ENCODE measurements at places on chromosomes 6 and 20. TPM values are rescaled to one million over a fixed set of nuclear protein-coding genes. Genes with fewer than 3 reads are reported as not detected.

- H3K27me3 ChIP-seq = no peaks in the 10 kb centered on the region
- no peak overlapping the region for H3K4me3 ChIP-seq
- DNase-seq = no peak
- no peak overlapping the region for H3K27ac ChIP-seq
Measured at GRCh38 chr6:22966691-22967422, 397.5 kb downstream of the HDGFL1 start.

HDAC2 gene
- total RNA-seq = 65.6 TPM

OR12D3 gene
- not detected for total RNA-seq

DNA sequence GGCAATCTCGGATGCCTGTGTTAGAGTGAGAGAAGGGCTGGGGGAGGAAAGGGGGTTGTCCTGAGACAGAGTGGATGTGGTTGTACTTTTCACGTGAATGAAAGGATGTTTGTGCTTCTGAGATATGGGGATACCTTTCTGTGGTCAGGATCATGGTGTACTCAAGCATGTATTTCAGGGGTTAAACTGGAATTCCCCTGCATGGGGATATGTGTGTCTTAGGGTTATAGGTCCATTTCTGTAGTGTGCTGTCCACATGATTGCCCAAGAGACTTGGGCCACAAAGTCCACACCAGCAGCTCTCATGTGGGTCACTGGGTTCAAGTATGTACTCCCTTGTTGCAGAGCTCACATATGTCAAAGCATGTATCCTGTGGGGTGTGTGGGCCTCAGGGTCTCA is 10.5 kb downstream of the SYNGAP1 start:
- no peaks in the 10 kb centered on the region for H3K4me1 ChIP-seq
- H3K36me3 ChIP-seq = peaks cover 3% of the 10 kb centered on the region
- H3K27me3 ChIP-seq = no peaks in the 10 kb centered on the region
- no peak overlapping the region for H3K4me3 ChIP-seq

TBCC gene
- 30.6 TPM for total RNA-seq

MOXD1 gene
- 9.4 TPM for total RNA-seq

ZNF311 gene
- 0.99 TPM for total RNA-seq

RHAG gene
- total RNA-seq = 1.4 TPM

ZNF165 gene
- total RNA-seq = 0.28 TPM

DNA sequence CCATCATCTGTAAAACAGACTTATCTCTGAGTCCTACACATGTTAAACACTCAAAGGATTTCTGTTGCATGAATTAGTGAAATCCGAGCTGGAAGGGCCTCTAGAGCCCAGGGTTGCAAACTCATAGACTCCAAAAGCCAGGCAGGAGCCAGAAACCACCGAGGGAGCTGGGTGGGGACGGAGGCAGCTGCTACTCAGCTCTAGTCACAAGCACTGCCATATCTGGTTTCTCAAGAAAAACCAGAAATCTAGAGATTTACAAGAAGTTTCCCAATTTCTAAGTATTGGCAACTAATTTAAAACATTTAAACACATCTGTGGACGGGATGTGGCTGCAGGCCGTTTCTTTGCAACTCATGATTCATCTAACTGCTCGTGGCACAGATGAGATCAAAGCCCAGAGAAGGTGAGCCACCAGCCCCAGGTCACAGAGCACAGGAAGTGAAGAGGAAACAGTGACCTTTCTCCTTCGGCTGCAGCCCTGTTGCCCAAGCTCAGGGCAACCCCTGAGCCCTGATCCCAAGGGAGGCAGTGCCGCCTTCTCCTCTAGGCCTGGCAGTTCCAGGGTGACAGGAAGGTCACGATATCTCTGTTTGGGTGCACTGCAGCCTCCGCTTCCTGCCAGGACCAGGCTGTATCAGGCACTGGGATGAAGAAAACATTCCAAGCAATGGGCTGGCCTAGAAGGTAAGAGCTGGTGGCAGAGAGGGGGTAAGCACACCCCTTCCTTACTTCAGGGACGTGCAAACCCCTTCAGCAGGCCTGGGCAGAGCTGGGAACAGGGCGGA is 26.4 kb upstream of the PTGIS start:
- DNase-seq = peak; percentile 92
- H3K27me3 ChIP-seq = no peaks in the 10 kb centered on the region
- H3K4me1 ChIP-seq = peaks cover 6% of the 10 kb centered on the region
- H3K36me3 ChIP-seq = no peaks in the 10 kb centered on the region
- H3K4me3 ChIP-seq = no peak overlapping the region

RRAGD gene
- total RNA-seq = 11.8 TPM

ZSCAN26 gene
- 29.4 TPM for total RNA-seq

- no peak overlapping the region for H3K27ac ChIP-seq
- H3K27me3 ChIP-seq = no peaks in the 10 kb centered on the region
- no peak overlapping the region for H3K4me3 ChIP-seq
Measured at GRCh38 chr6:99092461-99092860, 144.7 kb upstream of the FBXL4 start.

- peaks cover 34% of the 10 kb centered on the region for H3K4me1 ChIP-seq
- H3K36me3 ChIP-seq = peaks cover 11% of the 10 kb centered on the region
- H3K27me3 ChIP-seq = no peaks in the 10 kb centered on the region
- H3K27ac ChIP-seq = no peak overlapping the region
Measured at GRCh38 chr20:31705598-31706597, 16.8 kb downstream of the BCL2L1 start.

DNA sequence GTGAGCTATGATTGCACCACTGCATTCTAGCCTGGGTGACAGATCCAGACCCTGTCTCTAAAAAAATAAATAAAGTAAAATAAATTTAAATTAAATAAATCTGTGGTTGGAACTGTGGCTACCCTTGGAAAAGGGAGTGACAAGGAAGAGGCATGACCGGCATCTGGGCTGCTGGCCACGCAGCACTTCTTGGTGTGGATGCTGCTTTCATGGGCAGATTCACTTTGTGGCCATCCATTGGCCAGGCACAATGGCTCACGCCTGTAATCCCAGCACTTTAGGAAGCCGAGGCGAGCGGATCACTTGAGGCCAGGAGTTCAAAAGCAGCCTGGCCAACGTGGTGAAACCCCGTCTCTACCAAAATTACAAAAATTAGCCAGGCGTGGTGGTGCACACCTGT is 16.1 kb downstream of the EBF4 start:
- DNase-seq = no peak
- H3K27ac ChIP-seq = no peak overlapping the region
- no peaks in the 10 kb centered on the region for H3K4me1 ChIP-seq
- H3K4me3 ChIP-seq = no peak overlapping the region
- no peaks in the 10 kb centered on the region for H3K36me3 ChIP-seq
- no peaks in the 10 kb centered on the region for H3K27me3 ChIP-seq

DNA sequence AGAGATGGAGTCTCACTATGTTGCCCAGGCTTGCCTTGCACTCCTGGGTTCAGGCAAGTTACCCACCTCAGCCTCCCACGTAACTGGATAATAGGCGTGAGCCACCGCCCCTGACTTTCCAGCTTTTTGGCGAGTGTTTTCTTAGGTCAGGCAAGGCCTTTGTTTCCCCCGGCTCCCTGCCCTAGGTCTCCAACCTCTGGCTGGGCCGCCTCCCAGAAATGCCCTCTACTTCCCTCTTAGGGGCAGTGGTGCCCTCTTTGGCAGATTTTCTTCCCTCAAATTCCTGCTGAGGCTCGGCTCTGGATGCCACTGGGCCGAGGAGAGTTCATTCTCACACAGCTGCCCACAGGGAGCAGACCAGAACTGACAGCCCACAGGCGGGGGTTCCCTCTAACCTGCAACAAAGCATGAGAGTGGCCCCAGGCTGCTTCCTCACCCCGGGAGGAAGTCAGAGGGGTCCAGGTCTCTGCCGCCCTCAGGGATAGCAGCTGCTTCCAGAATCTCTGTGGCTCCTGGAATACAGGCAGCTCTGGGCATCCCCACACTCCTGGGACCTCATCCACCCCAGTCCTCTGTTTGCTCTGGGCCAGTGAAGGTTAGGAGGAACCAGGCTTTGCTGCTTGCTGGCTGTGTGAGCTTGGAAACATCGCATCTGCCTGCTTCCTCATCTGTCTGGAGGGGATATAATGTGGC is 56.5 kb downstream of the TCP11 start:
- H3K4me3 ChIP-seq = no peak overlapping the region

GRCh38 chr6:78436335-78436734 is 431.0 kb upstream of the IRAK1BP1 start:
- H3K27ac ChIP-seq = no peak overlapping the region
- no peak for DNase-seq
- H3K27me3 ChIP-seq = no peaks in the 10 kb centered on the region
- no peaks in the 10 kb centered on the region for H3K36me3 ChIP-seq
- no peaks in the 10 kb centered on the region for H3K4me1 ChIP-seq
- H3K4me3 ChIP-seq = no peak overlapping the region

PNPLA1 gene
- total RNA-seq = not detected

- H3K27ac ChIP-seq = no peak overlapping the region
- no peak overlapping the region for H3K4me3 ChIP-seq
- H3K4me1 ChIP-seq = no peaks in the 10 kb centered on the region
- DNase-seq = no peak
- no peaks in the 10 kb centered on the region for H3K36me3 ChIP-seq
Measured at GRCh38 chr6:41147917-41148316, 6.2 kb downstream of the TREML1 start.

HLA-DRA gene
- total RNA-seq = 119 TPM

DLL1 gene
- total RNA-seq = 1.1 TPM

DNA sequence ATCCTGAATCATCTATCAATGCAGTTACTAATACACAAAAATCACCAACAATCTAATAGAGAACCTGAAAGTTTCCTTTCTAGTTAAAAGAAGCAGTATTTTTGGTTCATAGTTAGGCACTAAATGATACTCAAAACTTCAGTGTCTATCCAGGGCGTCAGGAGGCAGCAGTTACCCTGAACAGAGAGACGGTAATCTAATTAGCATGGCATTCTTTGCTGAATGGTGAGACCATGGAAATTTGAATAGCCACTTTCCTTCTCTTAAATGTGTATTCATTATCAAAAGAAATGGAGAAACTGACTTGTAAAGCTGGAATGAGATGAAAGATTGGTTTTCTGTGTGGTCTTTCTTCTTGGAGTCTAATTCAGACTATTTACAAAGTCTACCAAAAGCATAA is 146.6 kb upstream of the BMP5 start:
- no peaks in the 10 kb centered on the region for H3K36me3 ChIP-seq
- DNase-seq = no peak
- H3K27me3 ChIP-seq = no peaks in the 10 kb centered on the region
- H3K27ac ChIP-seq = no peak overlapping the region

GRCh38 chr20:38842026-38842425 is 36.5 kb downstream of the PPP1R16B start:
- no peak overlapping the region for H3K27ac ChIP-seq
- H3K4me3 ChIP-seq = no peak overlapping the region
- H3K4me1 ChIP-seq = no peaks in the 10 kb centered on the region

DNA sequence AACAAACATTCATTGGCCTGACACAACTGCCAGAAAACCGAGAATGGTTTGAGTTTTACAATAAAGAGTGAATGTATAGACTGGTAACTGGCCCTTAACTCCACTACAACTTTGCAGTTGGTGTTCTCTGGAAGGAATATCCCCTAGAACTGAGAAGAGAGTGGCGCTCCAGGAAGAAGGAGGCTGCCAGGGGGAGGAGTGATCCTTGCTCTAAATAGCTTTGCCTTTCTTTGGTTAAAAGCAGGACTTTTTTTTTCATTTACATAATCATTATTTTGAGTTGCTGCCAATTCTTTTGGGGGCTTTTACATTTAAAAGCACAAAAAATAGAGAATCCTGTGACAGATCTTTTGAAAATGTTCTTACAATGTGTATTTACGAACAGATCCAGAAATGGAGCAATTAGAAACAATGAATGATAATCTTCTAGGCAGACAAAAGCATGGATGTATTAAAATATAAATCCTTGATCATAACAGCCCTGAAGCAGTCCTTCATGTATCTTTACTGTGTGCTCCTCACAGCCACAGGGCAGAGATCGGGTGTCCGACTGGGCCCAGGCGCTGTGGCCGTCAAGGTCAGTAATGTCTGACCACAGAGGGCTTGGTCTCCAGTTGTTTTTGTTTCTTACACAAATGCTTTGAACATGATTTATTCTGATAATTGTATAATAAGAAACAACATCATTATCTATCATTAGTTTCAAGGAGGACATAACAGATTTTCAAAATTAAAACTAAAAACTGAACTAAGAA is 612.2 kb downstream of the HDGFL1 start:
- DNase-seq = no peak
- no peaks in the 10 kb centered on the region for H3K4me1 ChIP-seq
- H3K36me3 ChIP-seq = no peaks in the 10 kb centered on the region
- H3K27me3 ChIP-seq = no peaks in the 10 kb centered on the region
- H3K4me3 ChIP-seq = no peak overlapping the region

DNA sequence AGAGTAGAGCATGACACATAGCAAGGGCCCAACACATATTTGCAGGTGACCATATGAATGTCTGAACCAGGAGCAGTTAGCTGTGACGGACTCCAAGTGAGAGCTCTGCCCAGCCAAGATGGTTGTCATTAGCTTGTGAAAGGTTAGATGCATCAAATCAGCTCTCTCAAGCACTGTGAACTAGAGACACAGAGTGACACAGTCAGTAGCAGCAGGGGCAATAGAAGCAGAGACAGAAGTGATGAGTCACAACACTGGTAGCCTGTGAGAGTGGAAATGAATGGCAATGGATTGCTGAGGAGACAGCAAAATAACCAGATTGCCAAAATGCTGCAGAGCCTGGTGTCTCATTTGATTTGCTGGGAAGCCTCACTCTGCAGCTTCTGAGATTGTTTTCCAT is 558.9 kb downstream of the PKHD1 start:
- H3K4me3 ChIP-seq = no peak overlapping the region
- no peaks in the 10 kb centered on the region for H3K27me3 ChIP-seq
- no peak overlapping the region for H3K27ac ChIP-seq
- H3K36me3 ChIP-seq = no peaks in the 10 kb centered on the region
- DNase-seq = no peak

- H3K4me3 ChIP-seq = no peak overlapping the region
- H3K27me3 ChIP-seq = no peaks in the 10 kb centered on the region
- no peak overlapping the region for H3K27ac ChIP-seq
- no peaks in the 10 kb centered on the region for H3K36me3 ChIP-seq
Measured at GRCh38 chr6:150543178-150543577, 56.5 kb upstream of the PLEKHG1 start.

DNA sequence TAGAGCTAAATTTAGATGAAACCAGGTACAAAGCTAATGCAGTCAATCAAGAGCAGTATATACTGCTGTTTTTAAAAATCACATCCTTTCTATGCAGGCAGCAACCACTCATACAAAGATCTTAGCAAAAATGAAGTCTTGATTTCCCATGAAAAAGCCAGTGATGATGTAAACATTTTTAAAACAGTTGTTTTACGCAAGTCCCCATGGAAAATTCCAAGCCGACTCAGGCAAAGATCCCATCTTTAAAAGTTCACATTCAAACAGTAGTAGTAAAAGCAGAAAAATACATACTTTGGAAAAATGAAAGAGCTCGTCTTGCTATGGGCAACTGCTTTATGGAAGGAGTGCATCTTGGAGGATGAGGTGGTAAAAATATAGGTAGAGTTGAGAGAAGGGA is 84.0 kb downstream of the RCAN2 start:
- no peaks in the 10 kb centered on the region for H3K36me3 ChIP-seq
- H3K27ac ChIP-seq = no peak overlapping the region
- no peak overlapping the region for H3K4me3 ChIP-seq
- H3K4me1 ChIP-seq = no peaks in the 10 kb centered on the region

DNA sequence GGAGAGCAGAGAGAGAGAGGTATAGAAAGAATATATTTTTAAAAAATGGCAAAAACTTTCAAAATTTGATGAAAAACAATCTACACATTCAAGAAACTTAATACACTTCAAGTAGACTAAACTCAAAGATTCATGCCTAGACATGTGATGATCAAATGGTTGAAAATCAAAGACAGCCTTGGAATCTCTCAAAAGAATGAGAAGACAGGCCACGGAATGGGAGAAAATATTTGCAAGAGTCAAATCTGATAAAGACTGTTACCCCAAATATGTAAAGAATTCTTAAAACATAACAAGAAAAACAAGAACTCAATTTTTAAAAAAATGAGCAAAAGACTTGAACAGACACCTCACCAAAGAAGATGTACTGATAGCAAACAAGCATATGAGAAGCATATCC is 49.7 kb downstream of the THEMIS start:
- no peak overlapping the region for H3K4me3 ChIP-seq
- H3K27ac ChIP-seq = no peak overlapping the region
- H3K4me1 ChIP-seq = no peaks in the 10 kb centered on the region
- H3K36me3 ChIP-seq = no peaks in the 10 kb centered on the region
- DNase-seq = no peak

Data from sigmoid colon (tissue), 7 donors.